ENCODE measurements at places on chromosomes 16 and 17. TPM values are rescaled to one million over a fixed set of nuclear protein-coding genes. Genes with fewer than 3 reads are reported as not detected.
A peak's percentile ranks its signal among the peaks of the same experiment; 100 is the strongest.

- no peaks in the 10 kb centered on the region for H3K27me3 ChIP-seq
- no peak for DNase-seq
- H3K4me3 ChIP-seq, result no peak overlapping the region
- H3K4me1 ChIP-seq, result no peaks in the 10 kb centered on the region
- no peak overlapping the region for H3K27ac ChIP-seq
Observed at GRCh38 chr16:23537390-23537789, 19.8 kb downstream of the EARS2 start.

DNA sequence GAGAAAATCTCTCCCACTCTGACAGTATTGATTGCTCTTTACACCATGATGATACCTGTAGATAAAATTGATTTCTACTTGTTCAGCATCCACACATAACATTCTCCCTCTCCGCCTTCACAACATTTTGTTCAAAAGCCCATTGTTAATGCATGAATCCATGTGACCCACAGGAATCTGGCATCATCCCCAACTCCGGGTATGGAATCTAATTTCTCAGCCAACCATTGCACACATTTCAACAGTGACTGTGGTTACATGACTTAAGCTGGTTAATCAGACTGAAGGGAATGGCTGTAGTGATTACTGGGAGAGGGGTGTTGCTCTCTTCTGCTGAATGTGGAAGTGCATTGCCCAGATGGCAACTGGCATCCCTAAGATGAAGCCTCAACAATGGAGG is 161.4 kb upstream of the C16orf82 start:
- no peaks in the 10 kb centered on the region for H3K36me3 ChIP-seq
- no peak overlapping the region for H3K4me3 ChIP-seq
- no peak for DNase-seq
- H3K27me3 ChIP-seq, result no peaks in the 10 kb centered on the region

- H3K4me3 ChIP-seq, result no peak overlapping the region
- peaks cover under 1% of the 10 kb centered on the region for H3K36me3 ChIP-seq
- no peaks in the 10 kb centered on the region for H3K27me3 ChIP-seq
- H3K4me1 ChIP-seq, result peaks cover 26% of the 10 kb centered on the region
Observed at GRCh38 chr17:57983446-57983845, 4.6 kb downstream of the VEZF1 start.

DNA sequence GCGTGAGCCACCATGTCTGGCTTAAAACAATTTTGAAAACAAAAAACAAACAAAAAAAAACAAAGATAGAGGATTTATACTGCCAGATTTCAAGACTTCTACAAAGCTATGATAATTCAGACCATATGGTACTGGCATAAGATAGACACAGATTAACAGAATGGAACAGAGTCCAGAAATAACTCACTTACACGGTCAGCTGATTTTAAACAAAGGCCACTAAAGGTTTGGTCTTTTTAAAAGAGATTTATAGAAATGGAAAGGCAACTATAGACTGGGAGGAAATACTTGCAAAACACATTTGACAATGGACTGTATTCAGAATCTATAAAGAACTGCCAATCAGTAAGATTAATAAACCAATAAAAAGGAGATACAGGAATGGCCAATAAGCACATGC is 48.6 kb upstream of the MNT start:
- no peak for DNase-seq
- H3K4me3 ChIP-seq, result no peak overlapping the region
- no peaks in the 10 kb centered on the region for H3K36me3 ChIP-seq
- H3K4me1 ChIP-seq, result peaks cover 5% of the 10 kb centered on the region

- no peaks in the 10 kb centered on the region for H3K36me3 ChIP-seq
- no peak for DNase-seq
- no peak overlapping the region for H3K27ac ChIP-seq
- H3K4me3 ChIP-seq, result peak overlapping the region; percentile 87
- H3K27me3 ChIP-seq, result no peaks in the 10 kb centered on the region
- H3K4me1 ChIP-seq, result no peaks in the 10 kb centered on the region
Observed at GRCh38 chr17:81237591-81238489, 1.0 kb downstream of the TEPSIN start.

- H3K4me3 ChIP-seq, result no peak overlapping the region
- H3K27ac ChIP-seq, result no peak overlapping the region
- DNase-seq, result no peak
- H3K4me1 ChIP-seq, result no peaks in the 10 kb centered on the region
Observed at GRCh38 chr17:40975516-40975915, 8.6 kb downstream of the KRT40 start.

- no peak overlapping the region for H3K4me3 ChIP-seq
- H3K4me1 ChIP-seq, result no peaks in the 10 kb centered on the region
- H3K27me3 ChIP-seq, result no peaks in the 10 kb centered on the region
- H3K36me3 ChIP-seq, result peaks cover 45% of the 10 kb centered on the region
- no peak overlapping the region for H3K27ac ChIP-seq
- DNase-seq, result no peak
Observed at GRCh38 chr17:8448310-8448709, 12.6 kb downstream of the NDEL1 start.

DNA sequence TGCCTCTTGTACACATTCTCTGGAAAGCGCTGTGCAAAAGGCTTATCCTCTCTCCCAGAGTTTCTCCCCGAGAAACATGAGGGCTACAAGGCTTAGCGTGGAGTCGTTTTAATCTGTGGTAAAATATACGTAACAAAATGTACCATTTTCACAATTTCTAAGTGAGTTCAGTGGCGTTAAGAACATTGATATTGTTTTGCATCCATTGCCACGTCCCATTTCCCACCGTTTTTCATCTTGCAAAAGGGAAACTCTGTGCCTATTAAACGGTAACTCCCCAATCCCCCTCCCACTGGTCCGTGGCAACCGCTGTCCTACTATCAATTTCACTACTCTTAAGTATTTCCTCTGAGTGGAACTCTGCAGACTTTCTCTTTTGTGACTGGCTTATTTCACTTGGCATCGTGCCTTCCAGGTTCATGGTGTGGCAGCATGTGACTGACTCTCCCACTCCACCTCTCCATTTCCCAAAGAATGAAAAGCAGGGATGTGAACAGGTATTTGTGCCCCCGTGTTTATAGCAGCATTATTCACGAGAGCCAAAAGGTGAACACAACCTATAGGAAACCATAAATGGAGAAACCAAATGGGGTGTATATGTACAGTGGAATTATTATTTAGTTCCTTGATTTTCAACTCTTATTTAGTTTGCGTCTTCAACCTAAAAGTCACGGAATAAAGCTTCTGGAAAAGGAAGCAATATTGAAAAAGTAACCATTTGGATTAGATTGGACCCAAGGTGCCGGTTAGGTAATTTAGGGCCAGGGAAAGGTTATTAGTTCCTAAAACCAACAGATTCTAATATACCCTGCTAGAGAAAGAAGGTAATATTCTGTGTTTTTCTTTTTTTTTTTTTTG is 1.1 kb upstream of the USP32 start:
- H3K27ac ChIP-seq, result peak overlapping the region; percentile 93
- peak; percentile 83 for DNase-seq
- H3K36me3 ChIP-seq, result no peaks in the 10 kb centered on the region
- peak overlapping the region; percentile 77 for H3K4me3 ChIP-seq

GRCh38 chr17:29389982-29390850 is at the start of gene TAOK1:
TAOK1 (plus strand) TSS chr17:29390363; CDS start chr17:29451549, 61,186 bp downstream.
- peak within 1 kb of the TSS; percentile 94 for H3K4me3 ChIP-seq
- DNase-seq, result peak; percentile 99
- H3K4me1 ChIP-seq, result no peaks in the 10 kb centered on the region
- H3K27ac ChIP-seq, result peak within 1 kb of the TSS; percentile 89
- no peaks in the 10 kb centered on the region for H3K36me3 ChIP-seq

- no peak overlapping the region for H3K4me3 ChIP-seq
- no peaks in the 10 kb centered on the region for H3K27me3 ChIP-seq
- no peaks in the 10 kb centered on the region for H3K4me1 ChIP-seq
- DNase-seq, result no peak
- H3K36me3 ChIP-seq, result no peaks in the 10 kb centered on the region
Observed at GRCh38 chr17:13984956-13985355, 84.3 kb upstream of the COX10 start.

DNA sequence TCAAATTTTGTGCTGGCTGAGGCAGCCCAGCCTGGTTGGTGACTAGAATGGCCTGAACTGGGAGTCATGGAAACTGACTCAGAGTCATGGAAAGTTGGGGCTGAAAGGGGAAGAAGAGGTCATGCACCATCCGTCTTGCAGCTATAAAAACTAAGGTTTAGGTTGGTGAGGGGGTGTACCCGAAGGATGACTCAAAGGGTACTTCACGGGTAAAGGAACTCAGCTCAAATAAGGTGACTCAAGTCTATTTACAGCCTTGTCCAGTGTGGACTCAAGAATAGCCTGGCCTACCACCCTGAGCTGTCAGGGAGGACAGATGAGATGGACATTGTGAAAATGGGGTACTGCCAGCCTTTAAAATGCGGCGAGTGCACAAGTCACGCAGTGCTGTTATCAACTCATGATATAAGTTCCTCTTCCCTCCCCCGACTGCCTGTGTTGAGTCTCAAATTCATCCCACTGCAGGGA is 18.6 kb downstream of the CD300LB start:
- H3K27me3 ChIP-seq, result no peaks in the 10 kb centered on the region
- peak; percentile 19 for DNase-seq
- no peak overlapping the region for H3K4me3 ChIP-seq
- no peaks in the 10 kb centered on the region for H3K4me1 ChIP-seq

- H3K27me3 ChIP-seq, result no peaks in the 10 kb centered on the region
- peak; percentile 90 for DNase-seq
- peak overlapping the region; percentile 87 for H3K27ac ChIP-seq
- H3K4me1 ChIP-seq, result peaks cover 70% of the 10 kb centered on the region
- H3K4me3 ChIP-seq, result no peak overlapping the region
Observed at GRCh38 chr17:81043725-81044427, 8.9 kb downstream of the BAIAP2 start.

- no peaks in the 10 kb centered on the region for H3K36me3 ChIP-seq
- H3K4me1 ChIP-seq, result no peaks in the 10 kb centered on the region
- no peak for DNase-seq
- H3K27ac ChIP-seq, result no peak overlapping the region
Observed at GRCh38 chr17:66422186-66422585, 119.8 kb downstream of the PRKCA start.

DNA sequence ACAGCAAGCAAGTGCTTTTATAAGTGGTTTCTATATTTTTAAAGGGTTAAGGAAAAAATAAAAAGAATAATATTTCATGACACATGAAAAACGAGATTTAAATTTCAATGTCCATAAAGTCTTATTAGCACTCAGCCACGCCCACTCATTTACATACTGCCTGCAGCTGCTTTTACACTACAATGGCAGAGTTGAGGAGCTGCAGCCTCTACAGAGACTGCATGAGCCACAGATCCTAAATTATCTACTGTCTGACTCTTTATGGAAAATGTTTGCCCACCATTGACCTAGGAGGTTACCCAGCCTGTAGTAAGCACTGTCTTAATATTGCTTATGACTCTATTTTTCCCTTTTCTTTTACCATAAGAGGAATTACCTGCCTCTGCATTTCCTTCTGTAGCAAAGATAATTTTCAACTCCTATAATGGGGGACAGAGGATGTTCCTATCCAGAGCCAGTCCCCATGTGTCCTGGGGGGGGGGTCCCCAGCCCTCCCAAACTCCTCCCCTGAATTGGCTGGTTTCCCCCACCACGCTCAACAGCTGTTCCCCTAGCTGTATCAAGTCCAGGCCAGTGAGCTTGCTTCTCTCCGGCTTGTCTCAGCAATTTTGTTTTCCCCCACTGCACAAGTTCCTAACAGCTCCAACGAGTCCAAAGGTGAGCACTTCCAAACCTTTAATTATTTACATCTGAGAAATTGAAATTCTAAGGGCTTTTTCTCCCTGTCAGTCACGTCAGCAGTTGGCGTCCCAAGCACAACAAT is 139.4 kb upstream of the ERCC4 start:
- no peaks in the 10 kb centered on the region for H3K36me3 ChIP-seq
- H3K4me1 ChIP-seq, result peaks cover 12% of the 10 kb centered on the region
- H3K27me3 ChIP-seq, result no peaks in the 10 kb centered on the region
- peak overlapping the region; percentile 77 for H3K27ac ChIP-seq
- no peak overlapping the region for H3K4me3 ChIP-seq

BMERB1 gene
- total RNA-seq, result 48.8 TPM

NTN1 gene
- 1.8 TPM for total RNA-seq

P3H4 gene
- 13.6 TPM for total RNA-seq

ADAMTS18 gene
- total RNA-seq, result 0.60 TPM

MAPT gene
- 2.9 TPM for total RNA-seq

TIMP2 gene
- total RNA-seq, result 172 TPM

SCGB1C2 gene
- not detected for total RNA-seq

PPP4C gene
- total RNA-seq, result 78.8 TPM
